ENCODE measurements at places on chromosomes 7 and 10.

- peak; percentile 69 for DNase-seq
Observed at GRCh38 chr10:22713853-22714478, 412 bp downstream of the PIP4K2A start.

- no peak for DNase-seq
Observed at GRCh38 chr10:11020548-11020942, 2.9 kb downstream of the CELF2 start.

DNA sequence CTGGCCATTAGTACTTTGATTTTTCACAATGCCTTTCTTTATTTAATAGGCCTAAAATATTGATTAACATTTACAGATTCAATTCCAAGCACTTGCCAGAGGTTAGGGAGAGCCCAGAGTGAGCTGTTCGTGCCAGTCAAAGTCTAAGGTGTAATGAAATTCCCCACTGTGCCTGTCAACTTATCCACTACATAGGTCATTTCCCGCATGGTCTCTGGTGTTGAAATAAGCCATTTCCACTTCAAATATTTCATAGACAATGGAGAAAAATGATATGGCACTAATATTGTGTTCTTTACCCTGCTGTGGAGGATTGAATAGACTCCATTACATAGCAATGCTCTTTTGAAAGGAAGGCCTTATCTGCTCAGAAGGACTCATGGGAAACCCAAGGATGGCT, 978.1 kb upstream of the CELF2 start:
- peak; percentile 21 for DNase-seq

- DNase-seq = no peak
Observed at GRCh38 chr7:24831240-24831639, 74.0 kb upstream of the GSDME start.

DNA sequence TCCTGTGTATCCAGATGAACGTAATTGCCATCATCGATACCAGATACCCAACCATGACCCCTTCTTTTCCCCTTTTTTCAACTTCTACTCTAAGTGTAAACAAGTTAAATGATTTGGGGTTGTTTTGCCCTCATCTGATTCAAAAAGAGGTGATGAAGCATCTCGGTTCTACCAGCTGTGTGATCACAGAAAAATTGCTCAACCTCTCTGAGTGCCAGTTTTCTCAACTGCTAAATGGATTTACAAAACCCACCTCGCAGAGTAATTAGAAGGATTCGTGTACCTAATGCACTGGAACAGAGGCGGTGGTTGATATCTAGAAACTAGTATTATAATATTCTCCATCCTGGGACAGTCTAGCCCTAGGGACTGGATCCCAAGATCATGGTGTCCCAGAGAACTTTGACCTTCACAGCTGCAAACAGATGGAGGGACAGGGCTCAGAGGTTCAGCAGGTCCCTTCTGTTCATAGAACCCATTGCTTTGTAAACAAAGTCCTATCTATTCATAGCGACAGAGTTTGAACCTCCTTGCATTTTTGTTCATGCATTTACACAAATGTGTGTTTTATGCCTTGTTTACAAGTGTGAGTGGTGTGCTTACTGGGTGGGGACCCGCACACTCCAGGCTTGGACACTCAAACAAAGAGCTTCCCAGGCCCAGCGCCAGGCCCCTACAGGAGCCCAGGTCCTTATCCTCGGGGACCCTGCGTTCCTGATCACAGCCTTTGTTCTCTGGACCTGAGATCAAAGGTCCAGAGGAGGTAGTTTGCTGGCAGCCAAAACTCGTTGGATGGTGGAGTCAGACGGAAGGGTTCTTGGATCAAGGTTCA, 46.4 kb downstream of the CALML3 start:
- DNase-seq = no peak

DNA sequence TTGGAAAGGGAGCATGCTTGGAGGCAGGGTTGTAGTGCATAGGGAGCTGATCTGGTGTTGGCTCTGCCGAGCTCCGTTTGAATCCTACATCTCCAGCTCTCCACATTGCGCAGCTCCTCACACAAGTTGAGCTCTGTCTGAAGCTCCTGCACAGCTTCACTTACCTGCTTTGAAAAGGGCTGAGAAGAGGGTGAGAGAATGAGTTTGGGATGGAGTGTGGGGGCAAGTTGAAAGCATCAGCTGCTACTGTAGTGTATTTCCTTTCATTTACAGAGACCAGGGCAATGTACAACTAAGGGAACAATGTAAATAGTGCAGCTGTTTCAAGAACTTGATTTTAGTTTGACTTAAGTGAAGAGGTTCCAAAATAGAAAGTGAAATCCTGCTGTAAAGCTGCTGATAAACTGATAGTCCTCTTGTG, 88.5 kb downstream of the VTI1A start:
- DNase-seq = no peak

- no peak for DNase-seq
Observed at GRCh38 chr7:141455723-141456122, 95.5 kb upstream of the AGK start.

- DNase-seq = no peak
Observed at GRCh38 chr10:118307859-118308258, 34.3 kb downstream of the FAM204A start.

- no peak for DNase-seq
Observed at GRCh38 chr7:77550586-77550985, 13.5 kb downstream of the PTPN12 start.

DNA sequence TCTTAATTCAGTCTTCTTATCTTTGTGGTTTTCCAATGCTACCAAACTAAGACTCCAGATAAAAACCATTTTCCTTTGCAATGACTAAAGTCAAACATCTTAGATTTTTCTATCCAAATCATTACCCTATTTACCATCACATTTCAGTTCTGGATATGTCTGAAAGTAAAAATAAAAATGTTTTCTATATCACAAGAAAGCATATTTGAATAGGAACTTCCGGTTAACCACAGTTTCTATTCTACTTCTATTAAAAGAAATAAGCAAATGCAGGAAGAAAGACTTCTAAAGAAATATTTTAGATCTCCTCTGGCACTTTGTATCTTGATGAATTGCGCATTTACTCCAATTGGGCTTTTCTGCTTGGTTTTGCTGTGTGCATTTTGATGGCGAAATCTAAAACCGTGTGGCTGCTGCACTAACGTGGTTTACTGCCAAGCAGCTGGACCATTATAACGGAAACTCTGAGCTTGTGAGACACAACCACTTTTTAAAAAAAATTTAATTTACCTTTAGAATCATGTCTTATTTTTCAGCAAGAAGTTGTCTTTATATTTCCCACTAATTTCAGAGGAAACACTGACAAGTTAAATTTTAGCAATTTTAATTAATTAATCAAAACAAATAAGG, 146.1 kb downstream of the VPS50 start:
- DNase-seq = no peak

GRCh38 chr7:33639552-33640197, 265.7 kb upstream of the BMPER start:
- DNase-seq = peak; percentile 78

GRCh38 chr10:89241026-89241425, 10.5 kb downstream of the LIPA start:
- DNase-seq = no peak

GRCh38 chr7:47502240-47502877, 79.6 kb downstream of the TNS3 start:
- DNase-seq = no peak

- no peak for DNase-seq
Observed at GRCh38 chr7:155277385-155277994, 20.2 kb upstream of the INSIG1 start.

- peak; percentile 77 for DNase-seq
Observed at GRCh38 chr7:65239707-65240352, 133.8 kb upstream of the ZNF92 start.

DNA sequence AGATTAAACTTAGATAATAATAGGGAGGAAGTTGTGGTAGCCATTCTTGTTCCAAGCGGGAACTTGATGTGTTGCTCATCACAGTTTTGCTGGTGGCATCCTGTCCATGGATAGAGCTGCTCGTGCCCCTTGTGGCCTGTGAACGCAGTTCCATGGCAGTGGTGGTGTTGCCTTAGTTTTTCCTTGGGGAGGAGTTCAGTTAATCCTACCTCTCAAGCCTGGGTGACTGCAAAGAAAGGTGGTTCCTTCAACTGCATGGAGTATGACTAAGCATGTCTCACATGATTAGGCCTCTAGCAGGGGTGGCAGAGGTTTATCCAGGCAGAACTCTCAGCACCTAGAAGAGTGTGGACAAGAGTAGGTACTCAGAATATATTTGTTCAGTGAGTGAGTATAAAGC, 99.7 kb downstream of the MAPK8 start:
- DNase-seq = no peak

DNA sequence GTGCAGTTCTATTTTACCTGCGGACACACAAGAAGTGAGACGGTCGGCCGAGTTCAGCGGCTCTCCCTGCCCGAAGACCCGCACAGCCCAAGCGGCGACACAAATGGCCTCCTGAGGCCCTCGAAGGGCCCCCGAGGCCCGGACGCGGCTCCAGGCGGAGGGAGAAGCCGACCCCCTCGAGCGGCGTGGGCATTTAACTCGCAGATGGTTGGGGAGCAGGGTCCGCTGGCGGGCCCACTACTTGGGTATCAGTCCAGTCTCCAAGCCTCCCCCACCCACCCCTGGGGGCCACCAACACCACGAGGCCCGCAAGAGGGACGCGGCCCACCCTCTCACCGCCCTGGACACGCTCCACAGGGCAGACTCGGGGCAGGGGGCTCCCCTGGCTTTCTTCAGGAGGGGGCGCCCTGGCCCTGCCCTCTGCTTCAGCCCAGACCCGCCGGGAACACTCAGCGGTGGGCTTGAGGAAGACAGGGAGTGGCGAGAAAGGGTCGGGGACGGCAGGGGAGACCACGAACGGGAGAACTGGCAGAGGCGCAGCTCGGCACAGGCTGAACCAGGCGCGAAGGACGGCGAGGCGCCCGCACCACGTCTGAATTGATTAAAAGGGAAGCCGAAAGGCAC, 1.7 kb downstream of the IGF2BP3 start:
- peak; percentile 48 for DNase-seq

GRCh38 chr7:83870515-83870914, 221.6 kb upstream of the SEMA3E start:
- no peak for DNase-seq

GRCh38 chr10:88245974-88246511, 337.1 kb downstream of the RNLS start:
- DNase-seq = peak; percentile 42

DNA sequence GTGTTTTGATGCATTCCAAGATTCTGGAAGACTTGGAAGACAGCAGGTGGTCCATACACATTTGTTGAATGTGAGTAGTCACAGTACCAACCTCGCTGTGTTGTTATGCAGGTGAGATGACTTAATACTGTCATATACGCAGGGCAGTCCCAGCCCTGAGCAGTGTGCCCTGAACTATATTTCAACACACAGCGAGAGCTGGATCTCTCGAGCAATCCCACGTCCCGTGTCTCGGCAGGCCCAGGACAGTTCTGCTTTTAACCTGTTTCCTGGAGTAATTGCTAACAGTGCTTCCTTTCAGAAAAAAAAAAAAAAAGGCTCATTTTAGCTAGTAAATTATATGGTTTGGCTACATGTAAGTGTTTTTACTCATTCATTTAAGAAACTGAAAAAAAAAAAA, 179.7 kb downstream of the PRKCQ start:
- DNase-seq = no peak

DNA sequence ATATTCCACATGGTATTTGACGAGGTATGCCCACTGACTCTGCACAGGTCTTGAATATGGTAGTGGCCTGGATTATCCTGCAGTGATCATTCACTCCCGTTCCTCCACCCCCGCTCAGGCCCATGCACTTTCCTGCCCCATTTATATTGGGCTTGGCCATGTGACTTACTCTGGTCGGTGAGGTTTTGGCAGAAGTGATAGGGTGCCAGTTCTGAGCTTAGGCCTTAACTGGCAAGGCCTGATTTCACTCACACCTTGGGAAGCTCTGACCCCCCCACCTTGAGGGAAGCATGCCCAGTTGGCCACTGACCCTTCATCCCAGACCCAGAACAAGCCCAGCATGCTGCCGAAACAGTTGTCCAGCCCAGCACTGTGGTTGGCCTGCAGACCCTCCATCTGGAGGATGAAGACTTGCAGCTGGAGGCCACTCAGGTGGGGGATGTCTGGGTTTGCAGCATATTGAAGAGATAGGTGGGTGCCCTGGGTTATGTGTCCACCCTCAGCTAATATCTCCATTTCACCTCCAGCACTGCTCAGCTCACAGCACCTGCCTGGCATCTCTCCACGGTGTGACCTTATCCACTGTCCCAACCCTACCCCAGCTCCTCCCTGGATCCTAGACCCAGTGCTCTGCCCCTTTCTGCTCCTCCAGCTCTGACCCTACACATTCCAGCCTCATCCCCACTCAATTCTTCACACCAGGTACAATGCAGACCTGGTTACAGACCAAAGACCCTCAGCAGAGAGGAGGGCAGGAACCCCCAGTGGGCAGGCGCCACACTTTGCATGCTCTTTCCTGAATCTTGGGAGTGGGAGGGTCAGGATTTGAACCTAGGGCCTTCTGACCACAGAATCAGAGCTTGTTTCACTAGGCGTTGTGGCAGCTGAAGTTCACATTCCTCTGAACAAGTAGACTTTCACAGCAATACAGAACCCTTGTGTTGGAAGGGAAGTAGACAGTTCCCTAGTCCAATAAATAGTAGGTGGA, 138.1 kb upstream of the CHST15 start:
- DNase-seq = no peak

- no peak for DNase-seq
Observed at GRCh38 chr10:107728807-107729206, 564.3 kb upstream of the SORCS1 start.

DNA sequence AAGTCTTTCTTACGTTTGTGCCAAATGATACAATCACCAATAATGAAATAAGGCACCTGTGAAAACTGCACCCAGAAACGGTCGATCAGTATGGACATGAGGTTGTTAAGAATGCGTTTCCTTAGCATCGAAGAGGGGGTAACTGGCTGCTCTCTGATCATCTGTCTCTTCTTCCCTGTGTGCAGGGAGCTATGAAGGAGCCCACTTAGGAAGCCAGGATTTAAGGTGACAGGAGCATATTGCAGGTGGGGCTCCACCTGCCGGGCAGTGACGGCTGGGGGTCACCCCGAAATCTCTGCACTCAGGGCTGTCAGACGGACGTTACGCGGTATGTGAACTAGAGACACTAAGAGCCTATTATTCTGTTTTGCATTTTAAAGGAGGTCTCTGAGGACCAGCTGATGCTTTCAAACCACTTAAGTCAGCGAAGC, 64.5 kb downstream of the CARD11 start:
- no peak for DNase-seq

DNA sequence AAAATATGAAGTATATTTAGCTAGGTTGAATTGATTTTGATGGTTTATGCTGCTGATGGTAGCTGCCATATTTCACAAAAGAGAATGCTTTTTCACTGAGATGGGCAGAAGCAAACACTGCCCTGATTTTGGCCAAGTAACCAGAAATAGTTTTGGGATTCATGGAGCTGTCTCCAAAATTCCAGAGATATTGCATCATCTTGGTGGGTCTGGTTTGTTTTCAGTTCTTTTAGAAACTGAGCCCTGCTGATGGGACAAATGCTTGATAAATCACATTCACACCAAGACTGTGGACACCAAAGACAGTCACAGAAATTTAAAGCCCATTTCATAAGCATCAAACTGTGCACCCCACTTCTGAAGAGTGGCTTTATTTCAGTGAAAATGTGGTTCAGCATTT, 140.5 kb downstream of the BICC1 start:
- no peak for DNase-seq

DNA sequence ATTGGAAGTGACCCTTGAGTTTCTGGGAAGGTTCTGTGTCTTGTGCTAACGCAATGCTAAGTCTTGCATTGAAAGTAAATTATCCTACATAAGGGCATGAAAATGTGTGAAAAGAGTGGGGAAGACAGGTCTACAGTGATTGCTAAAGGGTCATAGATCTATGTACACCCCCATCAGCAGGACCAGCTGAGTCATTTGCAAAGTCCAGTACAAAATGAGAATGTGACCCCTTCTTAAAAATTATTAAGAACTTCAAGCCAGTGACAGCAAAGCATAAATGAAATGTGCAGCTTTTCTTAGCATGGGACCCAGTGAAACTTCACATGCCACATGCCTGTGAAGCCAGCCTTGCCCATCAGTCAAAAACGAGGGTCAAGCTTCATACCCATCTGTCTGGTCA, 640.7 kb upstream of the MKI67 start:
- DNase-seq = no peak
